Upper lobe of right lung (tissue), 1 donor: ENCODE measurements at places on chromosomes 16 and 17. TPM values are rescaled to one million over a fixed set of nuclear protein-coding genes. Genes with fewer than 3 reads are reported as not detected.
A peak's percentile ranks its signal among the peaks of the same experiment; 100 is the strongest.

GRCh38 chr17:42843358-42843934 is 934 bp upstream of the AOC2 start:
- DNase-seq, result no peak

DNA sequence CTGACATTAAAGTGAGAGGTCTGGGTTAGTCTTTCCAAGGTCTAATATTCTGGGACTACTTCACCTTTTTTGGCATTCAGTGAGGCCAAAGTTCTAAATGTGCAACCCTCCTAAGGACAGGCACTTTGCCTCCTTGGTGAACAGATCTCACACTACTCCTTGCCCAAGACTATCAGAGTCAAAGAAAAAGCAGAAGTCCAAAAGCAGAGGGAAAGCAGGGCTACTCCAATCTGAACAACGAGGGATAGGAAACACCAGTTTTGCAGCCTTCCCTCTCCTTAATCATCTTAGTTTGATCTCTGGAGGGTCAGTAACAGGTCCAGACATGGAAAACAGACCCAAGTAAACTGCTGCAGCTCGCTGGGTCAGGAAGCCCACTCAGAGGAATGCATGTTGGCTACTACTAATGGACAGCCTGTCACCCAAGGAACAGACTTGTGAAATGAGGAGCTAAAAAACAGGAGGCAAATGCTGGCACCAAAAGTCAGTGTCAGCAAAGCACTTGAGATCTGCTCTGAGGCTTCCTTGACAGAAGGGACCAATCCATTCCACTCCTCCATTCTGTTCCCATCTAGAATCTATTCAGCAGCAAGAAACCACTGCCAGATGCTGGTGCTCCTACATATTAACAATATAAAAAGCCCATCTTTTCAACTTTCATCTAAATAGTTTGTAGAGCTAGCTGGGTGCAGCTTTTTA is 29.9 kb downstream of the DCUN1D3 start:
- no peak for DNase-seq

- DNase-seq, result no peak
Measured at GRCh38 chr17:44872131-44872768, 24.6 kb downstream of the HIGD1B start.

- DNase-seq, result no peak
Measured at GRCh38 chr17:49853470-49854015, 5.7 kb upstream of the TAC4 start.

DNA sequence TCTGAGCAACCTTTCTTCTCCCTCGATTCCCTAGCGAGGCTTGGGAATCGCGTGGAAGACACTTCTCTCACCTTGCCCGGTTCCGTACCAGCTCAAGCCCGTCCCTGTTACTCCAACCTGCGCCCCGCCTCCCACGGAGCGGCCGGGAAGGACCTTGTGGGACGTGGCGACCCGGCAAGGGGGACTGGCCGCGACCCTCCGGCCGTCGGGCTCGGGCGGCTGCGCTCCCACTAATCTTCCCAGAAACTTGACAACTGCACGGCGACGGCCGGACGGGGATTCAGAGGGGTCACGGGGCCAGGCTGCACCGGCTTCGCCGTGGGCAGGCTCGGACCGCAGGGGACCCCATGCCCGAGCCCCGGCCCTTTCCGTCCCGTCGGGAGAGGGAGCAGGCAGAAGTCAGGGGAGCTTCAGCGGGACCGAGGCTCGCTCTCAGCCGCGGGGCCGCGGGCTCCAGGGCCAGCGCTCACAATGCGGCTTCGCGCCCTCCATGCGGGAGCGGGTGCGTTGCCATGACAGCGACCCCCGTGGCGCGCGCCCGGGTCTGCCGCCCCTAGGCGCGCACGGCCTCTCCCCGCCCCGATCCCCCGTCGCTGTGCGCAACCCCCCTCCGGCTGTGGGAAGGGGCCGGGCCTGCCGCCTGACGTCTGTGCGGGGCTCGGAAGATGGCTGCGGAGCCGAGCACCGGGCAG is at the start of gene SGSM2:
TSS of gene SGSM2 (plus strand) at position 650 of the 692 bp plus-strand sequence. CDS start 188 bp downstream, outside the sequence.
- DNase-seq, result peak; percentile 86

DNA sequence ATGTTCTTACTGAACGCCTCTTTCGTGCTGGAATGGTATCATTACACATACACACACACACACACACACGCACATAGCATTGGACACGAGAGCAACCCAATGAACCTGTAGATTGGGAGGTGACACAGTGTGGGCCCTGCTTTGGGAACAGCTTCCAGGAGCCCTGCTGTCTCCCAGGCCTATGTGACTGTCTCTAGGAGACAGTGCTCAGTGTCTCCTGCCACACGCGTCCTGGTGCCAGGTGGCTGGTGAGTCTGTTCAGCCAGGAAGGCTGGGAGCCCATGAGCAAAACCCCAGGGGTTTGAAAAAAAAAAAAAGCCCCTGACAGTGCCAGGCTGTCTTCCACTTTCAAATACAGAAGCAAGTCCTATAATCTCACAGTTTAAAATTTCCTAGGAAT is 2.4 kb upstream of the SPOP start:
- no peak for DNase-seq

- DNase-seq, result peak; percentile 90
Measured at GRCh38 chr17:48024149-48025039, 13.2 kb downstream of the COPZ2 start.

DNA sequence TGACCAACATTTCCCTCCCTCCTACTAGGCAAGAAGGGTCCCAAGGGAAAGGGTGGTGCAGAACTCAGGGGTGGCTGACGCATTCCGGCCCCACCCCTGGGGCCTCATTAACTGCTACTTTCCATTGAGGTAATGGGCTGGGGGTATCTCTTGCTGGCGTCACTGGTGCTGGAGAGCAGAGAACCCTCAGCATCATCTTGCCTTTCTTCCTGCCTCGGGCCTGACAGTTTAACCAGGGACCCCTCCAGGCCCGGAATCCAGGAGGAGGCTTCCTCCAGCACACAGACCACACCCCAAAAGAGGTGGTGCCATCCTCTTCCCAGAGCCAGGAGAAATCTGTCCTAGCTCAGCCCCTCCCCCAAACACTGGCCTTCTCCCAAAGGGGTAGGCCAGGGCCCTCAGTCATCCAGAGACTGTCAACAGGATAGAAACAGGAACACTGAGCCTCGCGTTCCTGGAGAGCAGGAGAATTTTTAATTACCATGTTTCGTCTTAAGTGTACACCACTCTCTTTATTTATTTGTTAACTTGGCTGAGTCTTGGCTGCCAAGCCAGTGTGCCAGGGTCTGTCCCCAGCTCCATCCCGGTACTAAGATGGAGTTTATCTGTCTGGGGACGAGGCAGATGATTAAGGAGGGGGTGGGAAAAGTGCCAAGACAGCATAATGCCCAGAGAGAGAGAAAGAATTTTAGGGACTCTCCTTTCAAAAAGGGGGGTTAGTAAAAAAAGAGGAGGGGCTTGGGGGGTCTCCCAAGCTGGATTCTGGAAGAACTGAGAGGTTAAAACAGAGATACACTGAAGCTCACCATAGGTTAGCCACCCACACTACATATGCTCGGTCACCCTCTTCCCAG is 5.1 kb downstream of the ETV4 start:
- DNase-seq, result no peak

GRCh38 chr16:22272870-22273650 is 24.1 kb upstream of the POLR3E start:
- no peak for DNase-seq

- peak; percentile 45 for DNase-seq
Measured at GRCh38 chr17:49513641-49514040, 18.5 kb downstream of the NGFR start.

GRCh38 chr16:17476414-17477259 is 5.9 kb upstream of the XYLT1 start:
- DNase-seq, result no peak

Gene NACA2
- total RNA-seq, result not detected

Gene HIC1
- 20.8 TPM for total RNA-seq

Gene RNF222
- total RNA-seq, result not detected

Gene NPIPA8
- 0.67 TPM for total RNA-seq

Gene TLCD3B
- total RNA-seq, result not detected

Gene KCNH6
- total RNA-seq, result not detected
